ENCODE measurements at places on chromosomes 1 and 21.

DNA sequence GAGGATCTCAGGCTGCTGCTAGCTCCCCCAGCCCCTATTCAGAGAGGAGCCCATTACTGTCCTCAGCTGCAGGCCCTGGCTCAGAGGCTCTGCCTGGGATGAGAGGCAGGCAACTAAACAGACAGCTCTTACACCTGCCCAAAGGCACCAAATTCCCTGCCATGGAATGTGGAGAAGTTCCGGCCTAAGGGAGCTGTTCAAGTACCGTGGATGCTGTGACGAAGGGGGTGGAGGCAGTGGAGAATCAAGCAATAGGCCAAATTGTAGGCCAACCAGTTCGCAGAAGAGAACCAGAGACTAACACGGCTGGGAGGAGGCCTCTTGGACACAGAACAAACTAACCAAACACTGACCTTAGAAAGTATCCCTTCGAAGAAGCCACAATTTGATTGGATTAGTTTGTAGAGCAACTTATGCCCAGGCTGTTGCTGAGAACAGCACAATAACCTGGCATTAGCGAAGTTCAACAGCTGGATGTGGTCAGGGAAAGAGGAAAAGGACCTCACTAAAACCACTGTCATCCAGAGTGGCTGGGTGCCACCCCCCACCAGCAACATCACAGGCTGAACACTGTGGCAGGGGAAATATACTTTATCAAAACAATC lies 3.6 kb downstream of the C1orf174 start:
- DNase-seq = no peak

- DNase-seq = no peak
Measured at GRCh38 chr21:25176637-25177412, 430.5 kb downstream of the MRPL39 start.

DNA sequence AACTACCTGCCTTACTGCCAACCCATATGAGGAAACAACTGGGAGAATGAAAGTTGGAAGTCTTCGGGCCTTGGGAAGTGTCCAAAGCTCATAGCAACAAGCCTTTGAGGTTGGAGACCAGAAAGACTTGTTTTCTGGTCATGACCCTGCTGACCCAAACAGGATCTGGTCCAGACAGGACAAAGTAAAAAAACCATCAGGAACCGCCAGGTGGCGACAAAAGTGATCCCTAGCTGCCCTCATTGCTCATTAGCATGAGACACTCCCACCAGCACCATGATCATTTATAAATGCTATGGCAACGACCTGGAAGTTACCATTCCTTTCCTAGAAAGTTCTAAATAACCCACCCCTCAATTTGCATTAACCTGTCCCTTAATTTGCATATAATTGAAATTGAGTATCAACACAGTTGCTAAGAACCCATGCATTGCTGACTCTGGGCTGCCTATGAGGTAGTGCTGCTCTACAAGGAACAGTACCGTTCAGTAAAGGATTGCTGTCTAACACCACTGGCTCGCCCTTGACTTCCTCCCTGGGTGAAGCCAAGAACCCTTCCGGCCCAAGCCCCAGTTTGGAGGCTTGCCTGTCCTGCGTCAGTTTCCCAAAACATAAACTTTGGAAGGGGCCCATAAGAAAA lies 89.0 kb downstream of the URB2 start:
- DNase-seq = no peak

GRCh38 chr1:225691861-225692516 lies 39.1 kb upstream of the ENAH start:
- DNase-seq = no peak

GRCh38 chr1:31390071-31390470 lies 17.2 kb upstream of the FABP3 start:
- no peak for DNase-seq

Measured in kidney epithelial cell (primary cell).